ENCODE measurements at places on chromosomes 16 and 17.

DNA sequence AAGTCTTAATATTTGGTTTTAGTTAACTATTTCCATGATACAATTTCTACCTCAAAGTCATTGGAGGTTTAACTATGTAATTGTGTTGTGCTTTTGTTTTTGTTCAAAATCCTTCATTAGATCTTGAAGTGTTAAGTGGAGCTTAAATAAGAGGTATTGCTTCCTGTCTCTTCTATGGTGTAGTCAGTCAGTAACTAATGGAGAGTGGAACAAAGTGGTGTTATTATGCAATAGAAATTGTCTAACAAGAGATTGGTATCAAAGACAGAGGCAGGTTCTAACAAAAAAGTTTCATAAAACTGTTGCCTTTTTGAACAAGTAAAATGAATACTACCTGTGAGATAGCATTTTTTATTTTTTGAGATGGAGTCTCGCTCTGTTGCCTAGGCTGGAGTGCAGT, 45.2 kb downstream of the GRB7 start:
- no peak for DNase-seq

GRCh38 chr17:31488264-31488981, 96.9 kb downstream of the RAB11FIP4 start:
- no peak for DNase-seq

- no peak for DNase-seq
Measured at GRCh38 chr17:39063681-39064069, 87.8 kb downstream of the PLXDC1 start.

GRCh38 chr16:46621934-46622676, 926 bp upstream of the SHCBP1 start:
- DNase-seq, result no peak

- DNase-seq, result no peak
Measured at GRCh38 chr16:48576927-48577326, 33.1 kb downstream of the N4BP1 start.

GRCh38 chr17:66123163-66123562, 68.8 kb downstream of the CEP112 start:
- no peak for DNase-seq

All from stimulated activated CD8-positive, alpha-beta memory T cell treated with anti-CD3 and anti-CD28 coated beads, Interleukin-7, amount 100 ng/mL, for 1 hour (primary cell).